ENCODE measurements at places on chromosomes 13 and 19.
A peak's percentile ranks its signal among the peaks of the same experiment; 100 is the strongest.

DNA sequence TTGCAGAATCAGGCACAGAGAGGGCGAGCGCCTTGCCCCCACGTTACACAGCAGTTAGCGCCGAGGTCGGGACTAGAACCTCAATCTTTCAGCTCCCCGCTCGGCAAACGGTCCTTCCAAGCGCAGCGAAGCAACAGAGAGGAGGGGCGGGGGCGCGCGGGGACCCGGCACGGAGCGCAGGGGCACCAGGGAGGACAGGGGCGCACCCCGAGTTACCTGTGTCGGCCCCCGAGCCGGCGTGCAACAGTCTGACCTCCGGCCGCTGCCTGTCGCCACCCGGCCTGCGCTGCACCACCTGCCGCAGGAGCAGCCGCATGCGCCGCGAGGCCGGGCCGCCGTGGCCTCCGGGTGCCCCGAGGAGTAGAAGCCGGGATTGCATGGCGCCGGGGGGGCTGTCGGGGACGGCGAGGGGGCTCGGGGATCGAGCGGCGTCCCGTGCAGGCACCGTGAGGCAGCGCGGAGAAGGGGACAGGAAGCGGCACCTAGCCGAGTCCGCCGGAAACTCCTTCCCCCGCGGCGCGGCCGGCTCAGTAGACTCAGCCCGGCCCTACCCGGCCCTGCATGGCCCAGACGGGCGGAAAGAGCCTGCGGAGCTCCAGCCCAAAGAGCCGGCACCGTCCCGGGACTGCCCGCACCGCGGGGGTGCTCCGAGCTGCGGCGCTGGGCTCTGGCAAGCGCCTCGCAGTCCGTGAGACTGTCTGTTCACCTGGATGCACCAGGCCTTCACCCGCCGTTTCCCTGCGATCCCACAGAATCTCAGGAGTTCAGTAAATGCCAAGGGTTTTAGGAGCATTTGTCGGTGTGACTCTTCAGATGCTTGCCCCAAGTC is at the start of gene VWA8:
Gene VWA8 (minus strand): TSS at position 473 of the 829 bp plus-strand sequence. CDS start 94 bp downstream, at position 379.
- peak; percentile 70 for DNase-seq

- DNase-seq: peak; percentile 52
Measured at GRCh38 chr19:5578097-5578846, 10.5 kb upstream of the TINCR start.

GRCh38 chr19:49954933-49955332 is 6.0 kb downstream of the SIGLEC11 start:
- DNase-seq: no peak

DNA sequence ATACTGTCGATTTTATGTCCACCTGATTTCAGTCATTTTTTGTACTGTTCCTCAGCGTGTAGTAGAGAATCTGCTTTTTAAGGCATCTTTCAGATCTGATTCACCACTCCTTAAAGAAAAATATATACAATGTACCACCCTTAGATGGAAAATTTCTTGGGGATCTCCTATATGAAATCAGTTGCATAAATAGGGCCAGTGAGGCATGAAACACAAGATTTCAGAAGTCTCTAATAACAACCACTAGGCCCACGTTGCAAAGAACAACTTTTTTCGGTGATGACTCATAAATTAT is 1.4 kb downstream of the USP12 start:
- DNase-seq: no peak
